ENCODE measurements at places on chromosomes 5 and 9.

GRCh38 chr5:71786337-71787055, 67.4 kb downstream of the CARTPT start:
- DNase-seq = no peak

DNA sequence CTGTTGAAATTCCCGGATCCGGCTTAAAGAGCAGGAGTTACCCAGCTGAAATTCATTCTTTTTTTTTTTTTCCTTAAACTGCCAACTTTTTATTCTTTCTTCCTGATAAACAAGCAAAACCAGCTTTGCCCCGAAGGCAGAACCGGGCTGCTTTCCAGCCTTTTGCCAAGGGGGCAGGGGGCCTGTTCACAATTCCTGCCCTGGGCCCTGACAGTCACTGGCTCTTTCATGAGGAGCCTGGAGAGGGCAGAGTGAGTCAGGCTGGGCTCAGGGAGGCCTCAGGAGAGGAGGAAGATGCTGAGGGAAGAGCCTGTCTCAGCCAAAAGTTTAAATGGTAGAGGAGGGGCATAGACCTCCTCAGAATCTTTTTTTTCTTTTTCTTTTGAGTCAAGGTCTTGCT, 4.8 kb downstream of the GLIPR2 start:
- peak; percentile 43 for DNase-seq

GRCh38 chr5:137448868-137449267, 50.3 kb downstream of the SPOCK1 start:
- no peak for DNase-seq

DNA sequence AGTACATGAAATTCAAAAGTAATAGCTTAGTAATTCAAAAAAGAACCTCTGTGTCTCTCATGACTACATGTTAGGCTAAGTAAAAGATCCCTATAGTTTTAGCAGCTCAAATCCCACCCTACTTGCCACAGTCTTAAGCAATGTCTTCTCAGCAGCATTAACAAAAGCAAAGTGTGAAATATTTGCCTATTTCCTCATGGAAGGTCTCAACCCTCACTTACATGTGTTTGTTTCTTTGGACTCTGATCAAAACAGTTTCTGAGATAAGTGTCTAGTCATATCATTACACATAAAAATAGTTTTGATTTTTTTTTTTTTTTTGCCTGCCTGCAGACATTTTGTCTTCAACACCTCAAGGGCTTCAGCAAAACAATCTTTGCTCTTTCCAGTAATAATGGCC, 310.5 kb downstream of the CETN3 start:
- DNase-seq = no peak

GRCh38 chr9:91164724-91165520, 196.8 kb downstream of the AUH start:
- peak; percentile 99 for DNase-seq

GRCh38 chr5:101024299-101024698, 121.2 kb upstream of the ST8SIA4 start:
- no peak for DNase-seq

DNA sequence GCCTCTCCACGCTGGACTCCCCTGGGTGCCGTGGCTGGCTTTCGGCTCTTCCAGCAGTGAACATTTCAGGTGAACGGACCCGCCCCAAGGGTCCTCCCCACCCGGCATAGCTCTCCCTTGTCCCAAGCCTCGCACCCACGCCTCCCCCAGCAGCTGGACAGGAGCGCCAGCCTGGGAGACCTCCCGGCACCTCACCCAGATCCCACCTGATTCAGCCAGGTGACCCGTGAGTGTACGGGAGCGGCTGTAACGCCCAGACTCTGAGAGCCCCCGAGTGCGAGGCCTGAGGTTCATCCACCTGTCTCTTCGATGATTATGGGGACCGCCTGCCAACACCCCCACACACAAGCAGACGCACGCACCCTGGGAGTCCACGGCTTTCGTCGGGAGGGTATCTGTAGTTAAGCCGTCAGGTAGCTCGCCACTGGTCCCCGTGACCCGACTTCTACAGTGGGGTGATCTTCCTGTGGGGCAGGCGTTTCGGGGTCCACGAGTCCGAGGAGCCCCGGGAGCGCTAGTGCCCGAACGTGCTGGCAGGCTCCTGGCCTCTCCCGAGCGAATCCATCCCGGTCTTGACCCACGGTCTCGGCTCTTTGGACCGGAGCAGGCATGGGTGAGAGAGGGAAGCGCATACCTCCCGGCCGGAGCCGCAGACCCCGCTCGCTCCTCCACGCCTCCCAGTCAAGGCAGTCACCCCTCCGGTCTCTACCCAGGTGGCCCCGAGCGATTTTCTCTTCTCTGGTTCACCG, 14.9 kb downstream of the TRIM7 start:
- DNase-seq = no peak

DNA sequence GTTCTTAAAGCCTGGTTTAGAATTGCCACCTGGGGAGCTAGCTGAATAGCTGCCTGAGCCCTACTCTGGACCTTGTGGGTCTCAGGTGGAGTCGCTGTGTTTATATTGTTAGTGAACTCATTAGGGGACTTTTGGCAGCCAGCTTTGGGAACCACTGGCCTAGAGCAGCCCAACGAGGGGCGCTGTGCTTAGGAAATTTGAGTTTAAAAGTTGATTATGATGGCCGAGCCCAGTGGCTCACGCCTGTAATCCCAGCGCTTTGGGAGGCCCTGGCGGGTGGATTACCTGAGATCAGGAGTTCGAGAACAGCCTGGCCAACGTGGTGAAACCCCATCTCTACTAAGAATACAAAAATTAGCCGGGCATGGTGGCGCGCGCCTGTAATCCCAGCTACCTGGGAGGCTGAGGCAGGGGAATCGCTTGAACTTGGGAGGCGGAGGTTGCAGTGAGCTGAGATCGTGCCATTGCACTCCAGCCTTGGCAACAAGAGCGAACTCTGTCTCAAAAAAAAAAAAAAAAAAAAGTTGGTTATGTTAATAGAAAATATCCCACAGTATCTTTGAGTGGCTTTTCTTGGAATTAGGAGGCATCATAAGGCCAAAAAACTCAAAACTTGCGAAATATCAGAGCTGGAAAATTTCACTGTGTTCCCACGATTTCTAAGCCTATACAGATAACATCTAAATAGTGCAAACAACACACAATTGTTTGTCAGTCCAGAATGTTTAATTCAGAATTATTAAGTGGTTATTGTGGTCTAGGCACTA, 809 bp downstream of the MCCC2 start:
- DNase-seq = no peak
